ENCODE measurements at places on chromosomes 7 and 10. TPM values are rescaled to one million over a fixed set of nuclear protein-coding genes. Genes with fewer than 3 reads are reported as not detected.

DNA sequence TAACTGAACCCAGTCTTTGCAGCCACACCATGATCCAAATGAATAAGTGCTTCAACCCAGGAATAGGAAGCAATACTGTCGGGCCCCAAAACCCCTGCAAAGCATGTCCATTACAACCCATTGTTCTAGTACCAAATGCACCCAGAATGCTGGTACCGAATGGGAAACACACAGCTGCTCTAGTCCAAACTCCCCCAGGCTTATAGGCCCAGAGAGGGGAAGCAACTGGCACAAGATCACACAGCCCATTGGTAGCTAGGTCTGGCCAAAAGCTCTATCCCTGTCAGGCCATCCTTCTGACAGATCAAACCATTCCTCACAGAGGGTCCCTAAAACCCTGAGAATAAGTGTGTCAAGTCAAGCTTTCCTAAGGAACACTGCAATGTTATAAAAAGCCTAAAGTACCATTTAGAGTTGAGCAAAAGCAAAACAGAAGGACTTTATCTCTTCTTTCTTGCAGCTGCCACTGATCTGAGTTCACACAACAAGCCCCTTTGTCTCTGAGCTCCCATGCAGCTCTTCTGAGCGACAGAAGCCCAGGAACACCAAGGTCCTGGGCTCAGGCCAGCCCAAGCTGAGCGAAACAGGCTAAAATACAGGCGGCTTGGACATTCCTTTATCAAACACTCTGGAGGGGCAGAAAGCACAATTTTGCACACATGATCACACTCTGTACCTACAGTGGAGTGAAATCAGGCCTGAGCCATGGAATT, 116.7 kb downstream of the SGMS1 start:
- H3K4me3 ChIP-seq, result no peak overlapping the region
- H3K36me3 ChIP-seq, result no peaks in the 10 kb centered on the region
- DNase-seq, result no peak
- H3K4me1 ChIP-seq, result peaks cover 39% of the 10 kb centered on the region
- H3K27ac ChIP-seq, result no peak overlapping the region

DNA sequence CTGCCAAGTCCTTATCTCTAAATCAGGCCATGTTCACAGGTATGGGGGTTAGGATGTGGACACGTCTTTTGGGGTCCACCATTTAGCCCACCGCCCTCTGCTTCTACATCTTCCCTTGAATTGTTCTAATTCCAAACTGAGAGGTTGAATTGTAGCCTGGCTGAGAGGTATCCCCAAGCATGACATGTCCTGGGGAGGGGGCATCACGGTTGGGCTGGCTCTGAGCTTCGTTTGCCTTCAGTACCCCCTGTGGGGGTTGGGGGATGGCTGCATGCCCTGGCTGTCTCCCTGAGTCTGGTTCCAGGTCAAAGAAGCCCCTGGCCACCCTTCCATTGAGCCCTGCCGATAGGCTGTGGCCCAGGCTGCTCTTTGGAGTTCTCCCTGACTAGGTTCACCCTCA, 204.6 kb downstream of the GLRX3 start:
- no peaks in the 10 kb centered on the region for H3K36me3 ChIP-seq
- H3K27me3 ChIP-seq, result peaks cover 4% of the 10 kb centered on the region
- no peak overlapping the region for H3K27ac ChIP-seq
- H3K4me1 ChIP-seq, result no peaks in the 10 kb centered on the region
- no peak overlapping the region for H3K4me3 ChIP-seq
- DNase-seq, result no peak

GRCh38 chr10:125699562-125700143, 16.7 kb upstream of the TEX36 start:
- no peaks in the 10 kb centered on the region for H3K36me3 ChIP-seq
- no peak for DNase-seq
- H3K27ac ChIP-seq, result no peak overlapping the region
- no peak overlapping the region for H3K4me3 ChIP-seq
- peaks cover 2% of the 10 kb centered on the region for H3K27me3 ChIP-seq

GRCh38 chr10:36178616-36179015, 536.5 kb upstream of the FZD8 start:
- no peak overlapping the region for H3K27ac ChIP-seq
- H3K4me3 ChIP-seq, result no peak overlapping the region
- no peaks in the 10 kb centered on the region for H3K4me1 ChIP-seq
- no peak for DNase-seq

BMS1 gene
- total RNA-seq, result 13.8 TPM

VGF gene
- total RNA-seq, result not detected
